ENCODE measurements at places on chromosomes 3 and 15. TPM values are rescaled to one million over a fixed set of nuclear protein-coding genes. Genes with fewer than 3 reads are reported as not detected.

The SLC15A2 gene
- 23.4 TPM for total RNA-seq

The ISL2 gene
- 0.29 TPM for total RNA-seq

The ATP13A3 gene
- total RNA-seq: 102 TPM

The C15orf62 gene
- 0.12 TPM for total RNA-seq

The RASL12 gene
- total RNA-seq: 12.6 TPM

The ONECUT1 gene
- not detected for total RNA-seq

The LRRC3B gene
- total RNA-seq: 3.7 TPM

The GRM2 gene
- total RNA-seq: 0.53 TPM

The LYZL4 gene
- total RNA-seq: not detected

The GP9 gene
- 3.8 TPM for total RNA-seq

Data from metanephros (tissue), 2 donors.